Immature natural killer cell (primary cell): ENCODE measurements at places on chromosomes 6 and 20.

- no peak for DNase-seq
Observed at GRCh38 chr6:36838896-36839748, at the start of gene CPNE5. Gene CPNE5 (minus strand): TSS chr6:36839444. CDS start chr6:36839377, 67 bp downstream.

- no peak for DNase-seq
Observed at GRCh38 chr6:112745765-112746164, 398.6 kb downstream of the RFPL4B start.

DNA sequence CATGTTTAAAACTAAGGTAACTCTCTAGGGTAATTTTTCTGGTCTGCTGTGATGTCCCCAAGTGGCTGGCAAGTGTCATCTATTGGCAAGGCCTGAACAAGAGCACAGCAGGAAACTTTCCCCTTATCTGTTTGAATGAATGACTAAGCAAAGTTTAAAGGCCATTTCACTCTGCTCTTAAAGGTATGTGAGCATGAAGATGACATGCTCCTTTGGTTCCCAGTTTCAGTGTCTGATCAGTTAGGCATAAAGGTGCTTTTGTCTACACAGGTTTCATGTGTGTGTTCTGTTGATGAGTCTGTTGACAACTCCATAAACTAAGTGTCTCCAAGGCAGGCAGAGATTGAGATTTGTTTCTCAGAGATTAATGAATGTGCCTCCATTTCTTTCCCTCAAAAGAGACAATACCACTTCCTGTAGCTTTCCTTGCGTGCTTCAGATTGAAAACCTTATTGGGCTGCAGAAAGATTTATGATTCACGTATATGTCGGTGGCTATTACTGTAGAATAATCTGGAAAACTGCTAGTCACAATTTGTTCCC lies 83.9 kb downstream of the MAP3K7 start:
- DNase-seq: no peak

- DNase-seq: no peak
Observed at GRCh38 chr6:154399097-154399496, 42.5 kb upstream of the IPCEF1 start.

DNA sequence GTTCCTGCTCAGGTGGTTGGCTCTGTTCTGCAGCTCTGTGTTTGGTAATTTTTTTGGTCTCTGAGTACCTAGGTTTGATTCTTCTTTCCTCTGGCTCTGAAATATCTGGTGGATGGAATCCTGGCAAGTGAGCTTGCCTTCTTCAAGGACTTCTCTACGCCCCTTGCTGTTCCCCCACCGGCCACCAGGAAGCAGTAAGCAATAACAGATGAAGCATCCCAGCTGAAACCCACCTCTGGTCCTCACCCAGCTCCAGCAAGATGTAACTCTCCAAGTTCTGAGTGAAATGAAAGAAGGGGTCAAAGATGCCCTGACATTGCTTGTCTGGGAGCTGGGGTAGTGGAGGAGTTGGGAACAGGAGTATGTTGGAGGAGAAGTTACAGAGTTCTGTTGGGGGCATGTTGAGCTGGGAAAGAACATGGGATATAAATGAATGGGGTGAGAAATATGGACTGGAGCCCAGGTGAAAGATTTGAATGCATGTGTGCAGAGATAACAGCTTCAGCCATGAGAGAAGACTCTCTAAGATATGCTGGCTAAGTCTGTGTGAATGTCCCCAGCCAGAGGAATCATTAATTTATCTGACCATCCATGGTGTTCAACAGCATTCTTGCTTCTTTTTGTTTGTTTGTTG lies 51.3 kb upstream of the GLP1R start:
- no peak for DNase-seq

DNA sequence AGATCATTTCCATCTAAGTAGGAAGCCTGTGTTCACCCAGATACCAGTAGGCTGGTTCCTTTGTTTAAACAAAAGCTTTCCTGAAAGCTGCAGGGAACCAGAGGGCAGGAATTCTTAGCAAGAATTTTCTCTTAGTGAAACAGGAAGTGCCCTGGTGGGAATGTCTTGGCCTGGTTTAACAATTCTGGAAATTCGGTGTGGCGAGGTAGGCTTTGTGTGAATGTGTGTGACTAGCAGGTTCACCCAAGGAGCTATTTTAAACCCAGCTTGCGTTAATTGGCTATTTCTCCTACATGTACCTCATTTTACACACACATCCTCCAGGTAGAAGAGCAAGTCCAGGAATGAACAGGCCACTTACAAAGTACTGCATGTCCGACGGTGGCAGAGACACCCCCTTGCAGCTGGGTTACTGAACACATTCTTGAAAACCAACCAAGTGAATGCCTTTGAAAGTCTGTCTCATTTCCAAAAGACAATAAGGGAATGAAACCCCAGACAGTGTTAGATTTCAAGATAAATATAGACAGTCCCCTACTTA lies 64.6 kb downstream of the GFOD1 start:
- DNase-seq: no peak

DNA sequence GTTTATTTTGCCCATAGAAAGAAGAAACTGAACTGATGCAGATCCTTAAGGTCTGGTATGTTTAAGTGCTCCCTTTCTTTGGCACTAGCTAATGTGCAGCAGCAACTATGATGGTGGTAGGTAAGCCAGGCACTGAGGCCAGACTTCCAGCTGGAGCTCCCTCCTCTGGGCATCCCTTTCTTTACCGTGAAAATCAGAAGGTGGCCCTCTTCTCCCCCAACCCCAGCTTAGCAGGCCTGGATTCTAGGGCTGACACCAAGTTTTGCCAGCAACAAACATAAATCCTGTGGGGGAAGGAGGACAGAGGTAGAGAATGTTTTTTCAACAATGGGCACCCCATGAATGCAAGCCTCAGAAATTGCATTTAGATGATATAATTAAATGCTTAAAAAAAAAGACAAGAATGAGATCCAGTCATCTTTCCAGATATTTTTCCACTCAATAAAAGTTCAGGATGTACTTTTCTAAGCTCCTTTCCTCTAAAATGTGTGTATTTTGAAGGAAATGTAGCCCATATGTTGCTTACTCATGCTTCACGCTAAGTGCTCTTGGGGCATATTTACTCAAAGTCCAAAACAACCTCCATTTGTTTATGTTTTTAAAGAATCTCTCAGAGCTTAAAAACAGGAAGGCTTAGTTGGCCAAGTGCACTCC lies 123.9 kb upstream of the NXT1 start:
- no peak for DNase-seq

DNA sequence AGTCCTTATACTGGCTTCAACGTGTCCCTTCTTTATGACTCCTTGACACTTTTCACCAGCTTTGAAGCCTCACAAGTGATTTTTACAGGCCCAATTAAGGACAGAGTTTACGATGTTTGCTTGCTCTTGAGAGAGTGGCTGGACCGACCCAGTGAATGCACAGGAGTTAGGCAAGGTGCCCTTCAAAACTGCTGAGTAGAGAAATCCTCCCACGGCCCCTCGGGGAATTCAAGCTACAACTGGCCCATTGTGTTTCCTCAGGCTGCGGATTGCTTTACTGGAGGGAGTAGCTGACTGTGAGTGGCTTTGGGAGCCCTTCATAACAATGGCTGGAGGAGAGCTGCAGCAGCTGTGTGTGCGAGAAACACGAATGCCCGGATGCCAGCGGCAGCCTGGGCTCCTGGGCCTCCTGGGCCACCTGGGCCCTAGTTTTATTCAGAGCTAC lies 50.0 kb downstream of the SGK1 start:
- DNase-seq: no peak

DNA sequence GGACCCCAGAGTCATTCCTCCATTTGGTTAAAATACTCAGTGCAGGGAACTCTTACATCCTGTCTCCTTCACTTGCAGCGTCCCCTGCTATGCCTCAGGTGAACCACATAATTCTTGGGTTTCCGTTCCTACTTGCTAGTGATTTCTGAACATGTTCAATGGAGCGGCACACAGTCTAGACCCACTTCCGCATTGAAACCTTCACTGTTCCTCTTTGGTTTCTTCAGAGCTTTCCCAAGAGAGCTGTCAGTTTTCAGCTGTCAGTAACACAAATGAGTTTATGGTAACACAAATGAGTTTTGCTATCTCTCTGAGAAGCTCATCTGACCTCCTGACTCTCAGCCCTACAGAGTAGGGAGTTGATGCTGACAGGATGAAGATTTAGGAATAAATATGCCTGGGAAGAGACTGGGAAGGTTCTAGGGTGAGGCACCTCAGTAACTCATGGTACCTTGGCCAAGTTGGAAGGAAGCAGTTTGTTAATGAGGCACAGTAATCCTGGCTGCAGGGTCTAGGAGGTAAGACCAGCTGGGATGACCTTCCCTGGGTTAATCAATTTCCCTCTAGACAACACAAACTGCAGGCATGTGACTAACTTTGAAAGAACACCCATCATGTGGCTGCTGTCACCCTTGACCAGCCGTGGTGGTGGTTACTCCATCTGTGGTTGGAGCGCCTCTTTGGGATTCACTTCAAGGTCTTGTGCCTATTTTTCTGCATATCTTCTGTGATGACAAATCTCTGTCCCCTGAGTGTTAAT lies 5.4 kb downstream of the SYS1 start:
- peak; percentile 40 for DNase-seq

DNA sequence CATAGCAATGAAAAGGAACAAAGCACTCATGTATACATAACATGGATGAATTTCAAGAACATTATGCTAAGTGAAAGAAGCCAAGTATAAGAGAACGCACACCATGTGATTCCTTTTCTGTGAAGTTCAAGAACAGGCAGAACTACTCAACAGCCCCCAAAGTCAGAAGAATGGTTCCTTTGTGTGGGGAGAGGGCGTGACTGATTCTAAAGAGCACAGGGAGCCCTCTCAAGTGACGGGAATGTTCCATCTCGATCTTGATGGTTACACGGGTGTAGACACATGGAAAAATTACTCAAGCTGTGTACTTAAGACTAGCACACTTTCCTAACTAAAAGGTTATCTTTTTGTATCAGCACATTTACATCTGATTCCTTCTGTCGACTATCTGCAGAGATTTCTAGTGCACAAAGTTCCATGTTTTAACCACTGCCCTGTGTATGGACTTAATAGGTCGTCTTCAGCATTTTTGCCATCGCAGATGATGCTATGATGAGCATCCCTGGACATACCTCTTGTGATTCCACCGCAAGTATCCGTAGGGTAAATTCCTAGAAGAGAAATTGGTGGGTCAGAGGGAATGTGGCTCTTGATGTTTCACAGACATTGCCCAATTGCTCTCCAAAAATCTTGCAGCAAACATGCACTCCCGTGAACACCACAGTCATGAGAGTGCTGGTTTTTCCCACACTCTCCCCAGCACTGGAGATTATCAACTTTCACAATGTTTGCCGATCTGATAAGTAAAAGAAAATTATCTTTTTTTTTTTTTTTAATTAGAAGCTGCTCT lies 279.3 kb downstream of the BMP7 start:
- no peak for DNase-seq

DNA sequence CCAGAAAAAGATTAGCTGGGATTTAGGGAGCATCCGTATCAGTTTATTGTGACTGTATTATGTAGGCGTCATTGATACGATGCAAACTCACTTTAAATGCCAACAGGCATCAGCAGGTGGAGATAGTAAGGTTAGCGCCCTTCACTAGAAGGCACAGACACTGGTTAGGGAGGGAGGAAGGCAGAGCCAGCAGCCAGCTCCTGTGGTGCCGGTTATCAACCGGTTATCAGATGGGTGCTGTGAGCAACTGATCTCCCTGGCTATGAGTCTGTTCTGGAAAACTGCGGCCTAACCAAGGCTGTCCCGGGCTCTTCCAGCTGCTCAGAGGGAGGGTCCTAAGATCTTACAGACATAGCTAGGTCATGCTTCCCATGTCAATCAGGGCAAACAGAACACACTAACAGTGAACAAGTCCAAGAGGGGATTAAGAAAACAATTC lies 47.5 kb upstream of the CD93 start:
- no peak for DNase-seq

GRCh38 chr6:63882208-63882607 lies 246.6 kb downstream of the PHF3 start:
- DNase-seq: no peak

GRCh38 chr6:83511901-83512681 lies at the start of gene PRSS35:
Gene PRSS35 (plus strand): TSS chr6:83512534. CDS start chr6:83523442, 10,908 bp downstream.
- DNase-seq: peak; percentile 8

GRCh38 chr6:143221698-143222097 lies 161.0 kb downstream of the AIG1 start:
- no peak for DNase-seq

GRCh38 chr6:111668410-111668809 lies 62.7 kb upstream of the TRAF3IP2 start:
- no peak for DNase-seq

- peak; percentile 56 for DNase-seq
Observed at GRCh38 chr6:105994118-105994590, 92.0 kb upstream of the PRDM1 start.

GRCh38 chr6:74805916-74806696 lies 399.7 kb downstream of the COL12A1 start:
- no peak for DNase-seq

DNA sequence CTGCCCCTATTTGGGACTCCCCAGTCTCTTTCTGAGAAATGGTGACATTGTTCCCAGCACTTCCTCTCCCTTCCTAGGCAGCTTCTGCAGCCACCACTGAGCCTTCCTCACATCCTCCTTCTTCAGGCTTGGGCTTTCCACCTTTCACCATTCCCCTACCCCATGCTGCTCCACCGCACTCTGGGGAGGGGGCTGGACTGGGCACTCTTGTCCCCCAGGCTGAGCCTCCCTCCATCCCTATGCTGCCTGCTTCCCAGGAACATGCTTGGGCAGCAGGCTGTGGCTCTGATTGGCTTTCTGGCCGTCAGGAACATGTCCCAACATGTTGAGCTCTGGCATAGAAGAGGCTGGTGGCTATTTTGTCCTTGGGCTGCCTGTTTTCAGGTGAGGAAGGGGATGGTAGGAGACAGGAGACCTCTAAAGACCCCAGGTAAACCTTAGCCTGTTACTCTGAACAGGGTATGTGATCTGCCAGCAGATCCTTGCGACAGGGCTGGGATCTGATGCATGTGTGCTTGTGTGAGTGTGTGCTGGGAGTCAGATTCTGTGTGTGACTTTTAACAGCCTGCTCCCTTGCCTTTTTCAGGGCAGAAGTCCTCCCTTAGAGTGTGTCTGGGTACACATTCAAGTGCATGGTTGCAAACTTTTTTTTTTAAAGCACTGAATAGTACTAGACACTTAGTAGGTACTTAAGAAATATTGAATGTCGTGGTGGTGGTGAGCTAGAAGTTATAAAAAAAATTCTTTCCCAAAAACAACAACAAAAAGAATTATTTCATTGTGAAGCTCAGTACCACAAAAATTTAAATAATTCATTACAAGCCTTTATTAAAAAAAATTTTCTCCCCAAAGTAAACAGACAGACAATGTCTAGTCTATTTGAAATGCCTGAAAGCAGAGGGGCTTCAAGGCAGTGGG lies 2.1 kb upstream of the CDKN1A start:
- DNase-seq: no peak

- no peak for DNase-seq
Observed at GRCh38 chr6:117380298-117380697, 45.4 kb downstream of the ROS1 start.

DNA sequence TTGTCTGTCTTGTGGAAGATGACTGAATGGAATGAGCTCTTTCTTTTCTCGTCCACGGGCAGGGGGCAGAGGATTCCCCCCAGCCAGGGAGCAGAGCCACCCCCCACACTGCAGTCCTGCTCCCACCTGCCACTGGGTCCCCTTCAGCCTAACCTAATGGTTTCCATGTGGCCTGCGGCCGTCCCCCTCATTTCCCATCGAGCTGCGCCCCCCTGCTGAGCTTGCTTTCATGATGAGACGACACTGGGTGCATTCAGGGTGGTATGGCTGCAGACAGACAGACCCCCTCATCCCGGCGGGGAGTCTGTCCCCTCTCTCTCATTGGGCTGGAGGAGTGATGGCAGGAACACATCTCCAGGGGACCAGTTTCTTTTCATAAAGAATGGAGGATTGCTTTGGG lies 140.8 kb downstream of the DTNBP1 start:
- DNase-seq: no peak

- no peak for DNase-seq
Observed at GRCh38 chr6:43009124-43009523, 4.6 kb downstream of the MEA1 start.

- no peak for DNase-seq
Observed at GRCh38 chr20:56430461-56430860, 18.4 kb downstream of the CASS4 start.
